CD4-positive, alpha-beta T cell treated with Interleukin-6 at 100 ng/mL for 8 hours (primary cell): ENCODE measurements at places on chromosomes 11 and 22.

- no peak for DNase-seq
These were observed 38.4 kb upstream of the RTL6 start for GRCh38 chr22:44536411-44536810.

GRCh38 chr11:108093128-108093904 lies 28.1 kb upstream of the ACAT1 start:
- DNase-seq, result no peak

DNA sequence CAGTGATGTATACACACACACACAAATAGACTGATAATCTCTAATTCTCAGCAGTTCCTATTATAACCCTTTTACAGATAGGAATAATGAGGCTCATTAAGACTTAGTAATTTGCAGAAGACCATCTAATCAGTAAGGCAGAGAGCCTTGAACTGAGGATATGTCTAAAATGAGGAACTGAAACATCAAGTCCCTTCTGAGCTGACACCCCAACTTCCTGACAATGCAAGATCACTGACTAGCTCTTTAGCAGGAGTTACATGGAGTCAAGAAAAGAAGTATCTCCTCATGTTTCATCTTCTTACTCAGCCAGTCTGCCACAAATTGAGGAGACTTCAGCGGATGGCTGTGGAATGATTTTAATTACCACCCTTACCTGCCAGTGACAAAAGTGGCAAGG lies 193.0 kb downstream of the MSANTD4 start:
- no peak for DNase-seq

- DNase-seq, result no peak
These were observed 118.6 kb downstream of the GRIK4 start for GRCh38 chr11:120630122-120630521.

GRCh38 chr11:2169005-2169378 lies 2.6 kb downstream of the TH start:
- DNase-seq, result no peak

DNA sequence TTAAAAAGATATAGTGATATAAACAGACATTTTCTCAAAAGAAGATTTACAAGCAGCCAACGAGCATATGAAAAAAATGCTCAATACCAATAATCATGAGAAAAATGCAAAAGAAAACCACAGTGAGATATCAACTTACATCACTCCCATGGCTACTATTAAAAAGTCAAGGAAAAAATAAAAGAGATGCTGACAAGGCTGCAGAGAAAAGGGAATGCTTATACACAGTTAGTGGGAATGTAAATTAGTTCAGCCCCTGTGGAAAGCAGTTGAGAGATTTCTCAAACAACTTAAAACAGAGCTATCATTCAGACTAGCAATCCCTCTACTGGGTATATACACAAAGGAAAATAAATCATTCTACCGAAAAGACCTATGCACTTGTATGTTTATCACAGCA lies 97.1 kb upstream of the CARD18 start:
- no peak for DNase-seq

GRCh38 chr11:102614485-102614884 lies 10.6 kb downstream of the MMP20 start:
- DNase-seq, result no peak

DNA sequence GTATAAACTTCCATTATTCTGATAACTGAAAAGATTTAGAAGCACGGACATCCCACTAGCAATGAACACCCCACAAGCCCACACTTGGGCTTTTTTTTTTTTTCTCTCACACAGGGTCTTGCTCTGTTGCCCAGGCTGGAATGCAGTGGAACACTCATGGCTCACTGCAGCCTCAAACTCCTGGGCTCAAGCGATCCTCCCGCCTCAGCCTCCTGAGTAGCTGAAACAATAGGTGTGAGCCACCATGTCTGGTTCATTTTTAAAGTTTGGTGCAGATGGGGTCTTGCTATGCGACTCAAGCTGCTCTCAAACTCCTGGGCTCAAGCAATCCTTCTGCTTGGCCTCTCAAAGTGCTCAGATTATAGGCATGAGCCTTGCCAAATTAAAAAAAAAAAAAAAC lies 3.1 kb downstream of the RAPSN start:
- no peak for DNase-seq

DNA sequence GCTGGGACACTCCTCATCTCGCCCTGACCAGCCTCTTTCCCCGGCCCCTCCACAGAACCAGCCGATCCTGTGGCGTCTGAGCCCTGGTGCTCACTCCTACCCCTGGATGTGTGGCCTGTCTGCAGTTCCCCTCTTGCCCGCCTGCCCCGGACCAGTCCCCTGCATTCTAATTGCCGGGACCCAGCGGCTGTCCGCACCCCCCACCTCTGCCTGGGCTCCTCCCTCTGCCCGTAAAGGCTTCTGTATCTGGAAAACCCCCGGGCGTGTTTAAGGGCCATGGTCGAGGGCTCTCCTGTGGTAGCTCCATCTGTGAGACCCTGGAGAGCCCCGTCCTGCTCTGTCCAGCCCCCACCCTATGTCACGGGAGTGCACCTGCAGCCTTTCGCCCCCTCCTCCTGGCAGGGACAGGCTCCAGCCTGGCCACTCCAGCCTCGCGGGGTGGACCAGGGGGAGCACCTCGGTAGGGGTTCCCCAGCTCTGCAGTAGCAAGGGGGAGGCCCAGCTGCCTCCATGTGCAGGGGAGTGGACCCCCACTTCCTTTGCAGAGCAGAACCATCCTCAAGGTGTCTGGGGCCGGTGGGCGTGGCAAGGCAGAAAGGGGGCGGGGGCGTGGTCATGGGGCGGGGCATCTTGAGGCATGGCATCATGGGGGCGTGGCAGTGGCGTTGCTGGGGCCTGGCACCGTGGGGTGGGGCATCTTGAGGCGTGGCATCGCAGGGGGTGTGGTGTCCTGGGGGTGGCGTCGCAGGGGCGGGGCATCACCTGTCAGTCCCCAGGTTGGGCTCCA lies 430.4 kb downstream of the TBC1D22A start:
- no peak for DNase-seq

- DNase-seq, result no peak
These were observed 434.5 kb upstream of the B3GAT1 start for GRCh38 chr11:134846328-134847082.

DNA sequence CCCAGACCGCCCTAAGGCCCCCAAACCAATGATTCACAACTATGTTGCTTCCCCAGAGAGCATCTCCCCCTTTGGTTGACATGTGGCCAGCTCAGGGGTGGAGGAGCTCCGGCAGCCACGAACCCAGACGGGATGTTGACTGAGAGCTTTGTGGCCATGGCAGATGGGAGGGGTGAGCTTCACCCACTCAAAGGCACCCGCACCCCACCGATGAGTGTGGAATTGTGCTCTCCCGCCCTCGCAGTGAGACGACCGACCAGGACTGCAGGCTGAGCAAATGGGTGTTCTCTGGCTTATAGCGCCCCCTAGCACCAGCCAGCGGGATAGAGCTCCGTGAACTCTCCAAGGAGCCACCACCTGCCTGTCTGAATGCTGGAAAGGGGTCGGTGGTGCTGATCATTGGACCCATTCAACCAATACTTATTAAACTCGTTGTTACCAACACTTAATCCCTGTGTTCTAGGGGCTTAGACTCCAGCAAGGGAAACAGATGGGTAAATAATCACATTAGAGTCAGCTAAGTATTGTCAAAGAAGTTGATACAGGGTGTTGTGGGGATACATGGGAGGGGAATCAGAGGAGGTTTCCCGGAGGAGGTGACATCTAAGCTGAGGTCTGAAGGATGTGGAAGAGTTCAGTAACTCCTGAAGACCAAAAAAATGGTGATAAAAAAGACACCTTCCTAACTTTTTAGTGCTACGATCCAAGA lies 4.5 kb upstream of the TIMP3 start:
- peak; percentile 26 for DNase-seq

DNA sequence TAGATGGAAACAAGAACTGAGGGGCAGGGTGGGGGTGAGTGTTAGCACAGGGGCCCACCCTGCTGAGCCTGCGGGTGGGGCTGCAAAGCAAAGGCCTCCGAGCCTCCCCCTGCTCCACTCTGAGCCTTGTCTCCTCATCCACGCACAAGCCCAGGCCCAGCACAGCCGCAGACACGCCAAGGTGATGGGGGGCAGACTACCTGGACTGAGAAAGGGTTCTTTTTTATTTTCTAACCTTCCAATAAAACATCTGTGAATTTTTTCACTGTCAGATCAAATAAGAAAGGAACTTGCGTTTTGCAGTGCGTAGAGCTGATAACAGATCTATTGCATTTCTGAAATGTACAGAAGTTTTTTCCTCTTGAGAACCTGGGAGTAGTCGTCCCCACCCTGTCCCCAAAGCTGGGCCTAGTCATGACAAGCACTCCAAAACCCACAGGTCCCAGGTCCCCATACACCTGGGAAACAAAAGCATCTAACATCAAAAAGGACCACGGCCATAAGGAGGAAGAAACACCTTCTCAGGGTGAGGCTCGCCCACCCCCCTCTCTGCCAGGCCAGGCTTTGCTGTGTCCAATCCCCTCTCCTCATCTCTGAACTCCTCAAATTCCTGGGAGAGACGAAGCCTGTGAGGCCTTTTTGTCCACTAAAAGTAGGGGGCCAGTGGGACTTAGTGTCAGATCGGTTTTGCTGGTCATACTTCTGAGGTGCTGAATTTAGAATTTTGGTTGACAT lies 22.7 kb upstream of the CD5 start:
- no peak for DNase-seq

GRCh38 chr11:57069942-57070341 lies 81.2 kb downstream of the OR5AK2 start:
- no peak for DNase-seq

GRCh38 chr11:31022080-31022479 lies 347.5 kb downstream of the DCDC1 start:
- no peak for DNase-seq

GRCh38 chr11:78469896-78470295 lies 52.3 kb upstream of the GAB2 start:
- no peak for DNase-seq

GRCh38 chr11:46528445-46529094 lies 65.3 kb downstream of the AMBRA1 start:
- no peak for DNase-seq

- DNase-seq, result no peak
These were observed 34.6 kb downstream of the A4GALT start for GRCh38 chr22:42685941-42686653.

DNA sequence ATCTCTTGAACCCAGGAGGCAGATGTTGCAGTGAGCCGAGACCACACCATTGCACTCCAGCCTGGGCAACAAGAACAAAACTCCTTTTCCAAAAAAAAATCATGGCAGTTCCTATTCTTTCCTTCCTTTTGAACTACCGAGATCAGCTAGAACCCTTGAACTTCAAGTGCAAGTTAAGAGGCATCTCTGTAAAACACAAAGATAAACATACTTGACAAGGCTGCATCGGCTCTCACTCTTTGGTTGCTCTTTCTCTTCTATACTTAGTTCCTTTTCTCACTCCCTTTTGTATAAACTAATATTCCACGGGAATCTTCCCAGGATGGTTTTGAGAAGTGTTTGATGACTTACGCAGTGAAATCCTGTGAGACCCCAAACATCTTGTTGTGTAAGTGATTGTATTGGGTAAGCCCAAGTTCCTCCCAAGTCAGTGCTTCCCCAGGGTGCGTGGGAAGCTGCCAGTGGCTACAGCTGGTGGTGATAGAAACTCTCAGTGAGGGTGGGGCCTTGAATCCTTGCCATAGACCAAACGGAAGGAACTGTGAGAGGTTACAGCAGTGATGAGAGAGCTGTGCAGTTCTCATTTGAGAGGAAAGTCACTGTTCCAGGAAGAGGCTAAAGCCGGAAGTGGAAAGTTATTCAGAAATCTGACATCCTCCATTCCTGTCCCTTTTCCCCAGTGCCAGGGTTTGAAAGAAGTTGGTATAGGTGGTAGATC lies 24.1 kb upstream of the CDC42EP2 start:
- no peak for DNase-seq

GRCh38 chr11:63614136-63614671 lies at the start of gene PLAAT3:
Gene PLAAT3, minus strand, starts transcription at chr11:63614433. Its CDS starts 419 bp downstream, at chr11:63614014.
- DNase-seq, result peak; percentile 11

- DNase-seq, result no peak
These were observed 826 bp upstream of the PTPRJ start for GRCh38 chr11:47979378-47980087.

- DNase-seq, result no peak
These were observed 174.4 kb downstream of the MAML2 start for GRCh38 chr11:96168623-96169022.

DNA sequence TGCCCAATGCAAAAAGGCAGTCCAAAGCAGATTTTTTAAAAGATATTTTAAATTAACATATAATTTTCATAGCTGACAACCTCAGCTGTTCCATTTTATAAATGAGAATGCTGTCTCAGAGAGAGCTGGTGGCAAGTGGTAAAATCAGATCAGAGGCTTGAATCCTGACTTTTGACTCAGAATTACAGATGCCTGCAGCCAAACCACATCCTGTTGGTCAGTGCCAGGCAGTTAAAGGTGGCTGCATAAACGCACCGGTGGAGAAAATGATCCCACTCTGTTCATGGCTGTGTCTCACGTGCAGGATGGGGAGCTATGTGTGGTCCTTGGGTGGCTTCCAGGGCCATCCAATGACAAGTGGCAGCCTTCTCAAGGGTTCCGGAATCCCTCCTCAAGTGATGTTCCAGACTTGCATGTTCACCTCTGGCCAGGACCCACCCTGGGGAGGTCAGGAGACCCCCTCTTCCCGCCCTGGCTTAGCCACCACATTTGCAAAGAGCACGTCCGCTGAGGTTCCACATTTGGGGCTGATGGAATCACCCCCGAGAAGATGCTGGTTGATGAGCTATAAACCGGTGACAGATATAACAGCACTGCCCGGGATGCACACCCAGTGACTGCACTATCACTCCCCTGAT lies 155.5 kb downstream of the SHANK2 start:
- DNase-seq, result no peak

- no peak for DNase-seq
These were observed 16.4 kb upstream of the KCTD14 start for GRCh38 chr11:78039391-78039918.

DNA sequence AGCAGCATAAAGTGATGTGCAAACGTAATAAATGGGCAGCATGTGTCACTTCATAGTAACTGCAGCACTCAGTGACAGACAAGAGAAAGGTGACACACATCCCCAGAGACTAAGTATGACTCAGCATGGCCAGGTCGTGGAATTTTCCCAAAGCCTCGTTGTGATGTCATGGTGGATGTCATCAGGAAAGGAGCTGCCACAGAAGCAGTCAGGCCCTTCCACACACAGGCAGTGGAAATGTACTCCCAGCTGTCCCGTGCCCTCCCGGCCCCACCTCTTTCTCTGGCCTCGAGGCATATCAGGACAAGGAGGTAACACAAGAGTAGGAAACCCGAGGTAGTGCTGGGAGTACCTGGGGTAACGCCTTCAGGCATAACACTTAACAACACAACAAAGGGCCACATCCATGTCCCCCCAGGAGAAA lies 8.1 kb downstream of the PC start:
- DNase-seq, result no peak
